ENCODE measurements at places on chromosomes 12 and 14.

- no peak for DNase-seq
These were observed 22.6 kb downstream of the SUDS3 start for GRCh38 chr12:118398940-118399339.

GRCh38 chr12:106137530-106138356, 1.0 kb downstream of the NUAK1 start:
- no peak for DNase-seq

- DNase-seq: no peak
These were observed 8.1 kb downstream of the PTGES3 start for GRCh38 chr12:56679883-56680575.

DNA sequence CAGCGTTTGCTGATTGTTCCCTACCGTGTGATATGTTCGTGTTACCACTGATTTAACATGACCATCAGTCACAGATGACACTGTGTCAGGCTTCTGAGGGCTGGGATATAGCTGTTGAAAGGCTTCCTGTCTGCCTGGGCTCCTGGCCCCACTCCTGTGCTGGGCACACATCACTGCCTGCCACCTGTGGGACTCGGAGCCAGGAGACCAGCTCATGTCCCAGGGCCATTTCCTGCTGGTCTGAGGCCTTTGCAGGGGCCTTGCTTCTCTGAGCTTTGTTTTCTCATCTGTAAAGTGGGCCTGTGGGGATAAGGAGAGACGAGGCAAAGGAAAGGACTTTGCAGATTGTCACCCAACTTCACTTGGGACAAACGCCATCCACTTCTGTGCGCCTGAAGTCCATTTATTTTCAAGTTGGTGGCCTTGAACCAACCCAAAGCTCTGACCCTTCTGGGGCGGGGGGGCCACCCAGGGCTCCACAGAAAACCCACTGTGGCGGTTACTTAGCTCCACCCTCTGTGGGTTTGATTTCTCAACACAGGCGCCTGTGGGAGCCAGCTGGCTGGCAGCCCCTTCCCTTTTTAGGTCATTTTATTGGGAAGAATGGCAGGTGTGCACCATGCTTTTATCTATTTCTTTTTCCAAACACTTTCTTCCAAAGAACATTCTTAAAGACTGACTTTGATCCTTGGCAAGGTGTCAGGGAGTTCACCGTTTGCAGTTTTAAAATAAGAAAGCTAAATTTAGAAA, 54.1 kb downstream of the BEGAIN start:
- no peak for DNase-seq

All from activated T-cell treated with anti-CD3 and anti-CD28 coated beads, Interleukin-2, amount 50 U/mL, for 4 hours (primary cell).